Osteocyte (in vitro differentiated cells): ENCODE measurements at places on chromosomes 1 and 21. TPM values are rescaled to one million over a fixed set of nuclear protein-coding genes. Genes with fewer than 3 reads are reported as not detected.

GRCh38 chr21:44082648-44083440 lies 24.4 kb upstream of the PWP2 start:
- DNase-seq: no peak

DNA sequence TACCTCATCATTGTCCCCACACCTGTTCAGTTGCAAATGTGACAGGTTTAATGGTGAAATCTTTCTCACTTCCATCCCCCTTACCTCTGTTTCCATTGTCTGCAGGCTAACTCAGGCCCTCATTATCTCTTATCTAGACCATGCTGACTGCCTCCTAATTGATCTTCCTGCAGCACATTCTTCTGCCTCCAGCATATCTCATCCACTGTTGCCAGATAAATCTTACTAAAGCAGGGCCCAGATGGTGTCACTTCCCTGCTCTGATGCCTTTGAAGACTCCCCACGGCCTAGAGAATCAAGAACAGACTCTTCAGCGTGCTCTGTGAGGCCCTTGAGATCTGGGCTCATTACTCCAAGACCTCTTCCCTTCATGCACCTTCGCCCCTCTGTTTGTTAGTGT lies 230.1 kb downstream of the DUSP10 start:
- no peak for DNase-seq

DNA sequence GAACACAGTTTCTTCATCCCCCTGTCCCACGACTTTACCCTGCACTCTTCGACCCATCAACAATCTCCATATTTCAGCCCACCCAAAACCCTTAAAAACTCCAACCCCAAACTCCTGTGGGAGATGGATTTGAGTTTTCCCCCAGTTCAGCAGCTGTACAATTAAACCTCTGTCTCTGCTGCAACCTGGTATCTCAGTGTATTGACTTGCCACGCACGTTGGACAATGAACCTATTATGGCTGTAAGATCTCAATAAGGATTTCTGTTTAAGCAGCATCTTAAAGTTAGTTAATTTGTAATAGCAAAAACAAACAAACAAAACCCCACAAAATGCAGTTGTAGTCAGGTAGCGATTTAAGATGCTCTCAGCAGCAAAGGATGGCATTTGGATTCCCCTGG lies 119.1 kb downstream of the TGFBR3 start:
- DNase-seq: no peak

The TNNT2 gene
- 1.4 and 3.0 TPM in 2 replicates for total RNA-seq

DNA sequence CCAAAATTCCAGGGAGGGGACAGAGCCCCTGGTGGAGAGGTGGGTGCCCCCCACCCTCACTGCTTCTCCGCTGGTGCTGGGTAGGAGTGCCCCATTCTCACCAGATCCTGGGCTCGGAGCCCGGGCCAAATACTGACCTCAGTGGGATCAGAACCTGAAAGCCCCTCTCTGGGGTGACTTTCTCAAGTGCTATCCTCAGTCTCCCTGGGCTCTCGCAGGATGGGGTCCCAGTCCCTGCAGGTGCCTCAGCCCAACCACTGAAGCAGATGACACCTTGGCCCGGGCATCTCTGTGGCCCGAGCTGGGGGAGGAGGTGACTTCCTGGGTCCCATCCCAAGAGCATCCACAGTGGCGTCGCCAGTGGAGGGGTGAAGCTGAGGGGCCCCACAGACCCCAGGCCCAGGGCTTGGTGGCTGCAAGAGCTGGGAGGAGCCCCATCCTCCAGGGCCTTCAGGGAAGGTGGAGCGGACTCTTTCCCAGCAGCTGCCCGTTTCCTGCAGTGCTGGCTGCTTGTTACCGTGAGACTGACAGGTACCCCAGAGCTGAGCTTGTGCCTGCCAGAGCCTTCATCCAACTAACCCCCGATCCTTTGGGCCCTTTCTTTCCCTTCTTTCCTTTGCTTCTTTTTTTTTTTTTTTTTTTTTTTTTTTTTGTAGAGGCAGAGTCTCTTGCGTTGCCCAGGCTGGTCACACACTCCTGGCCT lies 3.9 kb upstream of the FNDC10 start:
- no peak for DNase-seq

- no peak for DNase-seq
These were observed 84.2 kb downstream of the SPATA46 start for GRCh38 chr1:162292422-162292849.

DNA sequence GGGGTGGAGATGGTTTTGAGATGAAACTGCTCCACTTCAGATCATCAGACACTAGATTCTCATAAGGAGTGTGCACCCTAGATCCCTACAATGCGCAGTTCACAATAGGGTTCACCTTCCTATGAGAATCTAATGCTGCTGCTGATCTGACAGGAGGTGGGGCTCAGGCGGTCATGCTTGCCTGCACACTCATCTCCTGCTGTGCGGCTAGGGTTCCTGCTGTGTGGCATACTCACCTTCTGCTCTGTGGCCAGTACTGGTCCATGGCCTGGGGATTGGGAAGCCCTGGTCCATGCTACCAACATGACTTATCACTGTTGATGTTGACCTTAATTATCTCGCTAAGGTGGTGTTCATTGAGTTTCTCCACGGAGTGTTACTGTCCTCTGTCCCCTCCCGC lies 144.5 kb downstream of the NAV1 start:
- DNase-seq: no peak

GRCh38 chr1:32859915-32860314 lies 10.8 kb downstream of the FNDC5 start:
- no peak for DNase-seq

GRCh38 chr1:33624991-33625870 lies 152.8 kb downstream of the ZSCAN20 start:
- DNase-seq: peak; percentile 80

DNA sequence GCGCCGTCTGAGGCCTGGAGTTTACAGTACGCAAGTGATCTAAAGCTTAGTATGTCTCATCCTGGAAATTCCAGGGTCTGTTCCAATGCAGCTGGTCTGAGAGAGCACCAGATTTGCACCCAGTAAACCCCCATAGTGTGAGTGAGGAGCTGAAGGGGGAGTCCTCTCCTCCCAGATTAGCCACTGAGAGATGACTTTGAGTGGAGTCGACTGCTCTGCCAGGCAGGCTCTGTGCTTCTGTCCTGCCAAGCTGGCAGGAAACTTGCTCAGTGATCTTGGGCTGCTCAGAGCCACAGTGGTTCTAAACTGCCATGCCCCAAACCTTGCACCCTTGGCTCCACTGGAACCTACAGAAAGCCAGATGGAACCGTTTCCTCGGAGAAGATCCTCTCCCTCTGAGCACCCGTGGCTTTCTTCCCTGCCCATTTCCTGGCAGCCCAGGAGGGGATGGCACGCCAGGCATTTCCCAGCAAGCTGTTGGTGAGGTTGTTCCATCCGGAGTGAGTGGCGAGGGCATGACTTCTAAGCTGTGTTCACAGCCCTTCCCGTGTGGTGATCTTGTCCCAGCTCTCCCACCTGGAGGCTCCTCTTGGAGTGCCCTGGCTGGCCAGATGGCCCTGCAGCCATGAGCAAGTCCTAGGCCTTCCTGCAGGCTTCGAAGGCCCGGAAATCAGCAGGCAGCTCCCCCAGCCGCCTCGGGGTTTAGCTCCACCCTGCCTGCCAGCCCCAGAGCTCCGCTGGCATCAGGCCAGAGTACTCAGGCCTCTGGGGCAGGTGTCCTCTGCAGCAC lies 125.9 kb upstream of the VAMP3 start:
- no peak for DNase-seq

The DYNLT4 gene
- 0.48 TPM in 1 of 2 replicates, not detected in the other for total RNA-seq

GRCh38 chr1:235648954-235649367 lies 623 bp downstream of the GNG4 start:
- peak; percentile 85 for DNase-seq

The GBP7 gene
- total RNA-seq: not detected in 2 replicates

- no peak for DNase-seq
These were observed 55.2 kb upstream of the IPO9 start for GRCh38 chr1:201773764-201774163.

- no peak for DNase-seq
These were observed 7.2 kb downstream of the CASZ1 start for GRCh38 chr1:10789047-10789791.

DNA sequence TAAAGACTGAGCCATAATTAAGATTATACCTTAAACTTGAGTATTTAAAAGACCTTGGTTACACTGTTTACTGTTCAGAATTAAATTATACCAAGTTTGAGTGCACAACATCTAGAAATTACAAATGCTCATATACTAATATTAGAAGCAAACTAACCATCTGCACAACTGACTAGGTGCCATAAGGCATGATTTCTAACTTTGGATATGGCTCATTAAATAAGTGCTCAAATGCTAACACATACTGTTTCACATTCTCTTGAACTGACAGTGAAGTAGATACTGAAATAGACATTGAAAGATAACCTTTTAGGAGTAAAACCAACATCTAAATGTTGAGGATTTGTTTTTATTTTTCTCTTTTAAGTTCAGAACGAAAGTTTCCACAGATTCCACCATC lies 74.1 kb downstream of the PRKAA2 start:
- DNase-seq: no peak

The GJB3 gene
- not detected in 2 replicates for total RNA-seq
